NB4 (cell line): ENCODE measurements at places on chromosomes 16 and 17.

- DNase-seq: no peak
These were observed 107.2 kb downstream of the USP32 start for GRCh38 chr17:60284709-60285108.

DNA sequence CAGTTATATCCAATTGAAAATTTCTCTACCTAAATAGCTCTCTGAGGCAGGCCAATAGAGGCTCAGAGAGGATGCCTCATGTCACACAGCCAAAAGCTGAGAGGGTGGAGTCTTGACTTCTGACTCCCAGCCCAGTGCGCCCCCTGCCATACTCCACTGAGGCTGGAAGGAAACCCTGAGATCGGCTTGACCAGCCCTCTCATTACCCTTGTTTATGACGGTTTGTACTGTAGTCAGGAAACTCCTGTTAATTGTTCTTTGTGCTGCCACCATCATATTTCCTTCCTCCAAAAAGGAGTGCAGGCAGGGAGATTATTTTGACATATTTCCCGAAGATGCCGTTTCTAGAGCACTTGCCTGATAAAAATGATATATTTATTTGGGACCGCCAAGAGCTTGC, 107.9 kb downstream of the AIPL1 start:
- peak; percentile 4 for DNase-seq

DNA sequence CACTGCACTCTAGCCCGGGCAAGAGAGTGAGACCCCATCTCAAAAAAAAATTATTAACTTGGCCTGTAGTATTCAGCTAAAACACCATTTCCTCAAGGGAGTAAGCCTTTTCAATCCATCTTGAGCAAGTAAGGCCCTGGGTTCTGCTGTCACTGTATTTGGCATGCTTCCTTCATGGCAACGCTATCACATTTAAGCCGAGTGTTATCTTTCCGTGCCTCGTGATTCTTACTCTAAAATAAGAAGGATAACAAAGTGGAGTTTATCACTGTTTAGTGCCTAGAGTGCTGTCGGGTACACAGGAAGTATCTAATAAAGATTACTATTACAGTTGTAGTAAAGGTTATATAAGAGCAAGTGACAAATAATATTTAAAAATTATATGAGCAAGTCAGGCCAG, 8.8 kb downstream of the VPS53 start:
- DNase-seq: no peak

DNA sequence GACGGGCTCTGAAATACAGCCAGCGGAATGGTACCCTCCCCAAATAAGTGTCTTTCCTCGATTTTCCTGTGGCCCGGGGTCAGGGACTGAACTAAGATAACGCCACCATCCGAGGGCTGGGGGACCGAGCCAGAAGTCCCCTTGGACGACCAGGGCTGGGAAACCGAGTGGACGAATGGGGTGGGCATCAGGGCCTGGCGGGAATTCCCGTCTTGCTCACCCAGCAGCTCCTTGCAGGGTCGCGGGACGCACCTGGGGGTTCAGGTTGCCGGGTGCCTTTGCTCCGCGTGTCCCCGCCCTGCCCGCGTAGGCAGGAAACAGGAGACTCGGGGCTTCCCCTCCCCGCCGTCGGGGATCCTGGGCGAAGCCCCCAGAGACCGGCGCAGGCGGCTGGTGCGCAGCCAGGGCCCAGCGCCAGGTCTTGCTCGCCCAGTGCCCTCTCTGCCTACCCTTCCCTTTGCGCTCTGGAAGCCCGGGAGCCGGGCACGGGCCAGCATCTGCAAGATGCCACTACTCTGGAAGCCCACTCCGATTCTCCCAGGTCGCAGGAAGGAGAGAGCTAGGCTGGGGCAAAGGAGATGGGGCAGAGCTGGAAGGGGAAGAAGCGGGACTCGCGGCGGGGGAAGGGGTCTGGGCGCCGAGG, 665 bp upstream of the GRIN2C start:
- no peak for DNase-seq

DNA sequence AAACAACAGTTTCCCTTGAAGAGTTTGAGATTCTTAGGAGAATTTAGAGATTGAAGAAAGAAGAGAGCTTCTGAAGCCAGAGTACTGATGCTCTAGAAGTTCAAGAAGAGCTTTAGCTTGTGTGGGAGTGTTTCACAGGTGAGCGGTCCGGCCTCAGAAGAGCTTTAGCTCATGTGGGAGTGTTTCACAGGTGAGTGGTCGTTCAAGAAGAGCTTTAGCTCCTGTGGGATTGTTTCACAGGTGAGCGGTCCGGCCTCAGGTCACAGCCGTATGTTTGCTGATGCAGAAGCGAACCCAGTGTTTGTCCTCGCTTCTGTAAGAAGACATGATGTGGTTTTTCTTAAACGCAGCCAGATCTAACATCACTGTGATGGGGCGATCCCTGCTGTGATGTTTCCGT, 76.4 kb downstream of the SEC14L1 start:
- DNase-seq: no peak

DNA sequence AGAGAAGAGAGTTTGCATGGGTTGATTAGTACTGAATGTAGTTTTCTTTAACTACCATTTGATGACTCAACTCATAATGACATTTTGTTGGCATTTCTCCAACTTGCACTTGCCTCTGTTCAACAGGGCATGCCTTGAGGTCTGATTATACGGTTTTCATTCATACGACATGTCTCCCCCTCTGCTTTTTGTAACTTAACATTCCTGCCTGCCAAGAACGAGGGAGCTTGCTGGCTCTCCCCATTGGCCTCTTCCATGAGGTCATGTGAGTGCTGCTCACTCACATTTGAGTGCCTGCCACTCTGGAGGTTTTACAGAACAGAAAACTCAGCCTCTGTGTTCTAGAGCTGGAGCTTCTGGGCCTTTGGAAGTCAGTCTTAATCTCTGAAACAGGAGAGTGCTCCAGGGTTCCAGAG, 19.7 kb downstream of the MAP2K6 start:
- DNase-seq: no peak

- peak; percentile 25 for DNase-seq
These were observed 56.5 kb upstream of the XYLT1 start for GRCh38 chr16:17526956-17527937.

- DNase-seq: no peak
These were observed 47.0 kb upstream of the TOB1 start for GRCh38 chr17:50913120-50913519.

DNA sequence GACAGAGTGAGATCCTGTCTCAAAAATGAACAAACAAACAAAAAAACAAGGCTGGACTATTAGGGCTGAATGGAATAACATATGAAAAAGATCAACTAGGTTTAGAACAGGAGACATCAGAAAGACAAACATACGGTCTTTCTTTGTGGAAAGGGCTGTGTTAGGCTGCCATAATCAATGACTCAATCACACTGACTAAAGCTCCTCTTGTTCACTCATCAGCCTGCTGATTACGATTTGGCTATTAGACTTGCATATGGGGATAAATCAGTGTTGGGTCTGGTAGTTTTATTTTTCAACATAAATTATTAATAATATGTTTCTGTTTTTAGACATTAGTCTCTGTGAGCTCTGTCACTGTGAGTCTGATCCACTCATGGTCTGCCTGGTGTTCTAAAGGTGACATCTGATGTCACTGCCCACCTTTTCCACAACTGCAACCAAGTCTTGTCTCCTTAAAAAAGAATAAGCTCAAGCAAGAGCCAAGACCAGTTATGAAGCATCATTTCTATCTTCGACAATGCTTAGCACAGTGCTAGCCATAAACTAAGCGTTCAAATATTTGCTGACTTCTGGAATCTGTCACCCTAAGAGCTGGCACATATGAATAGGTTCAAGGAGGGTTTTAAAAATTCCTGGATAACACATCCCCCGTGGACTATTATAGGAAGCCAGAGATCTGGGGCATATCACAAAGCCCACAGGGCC, 10.2 kb downstream of the CFAP20 start:
- DNase-seq: no peak
